ENCODE measurements at places on chromosomes 4 and X.
A peak's percentile ranks its signal among the peaks of the same experiment; 100 is the strongest.

DNA sequence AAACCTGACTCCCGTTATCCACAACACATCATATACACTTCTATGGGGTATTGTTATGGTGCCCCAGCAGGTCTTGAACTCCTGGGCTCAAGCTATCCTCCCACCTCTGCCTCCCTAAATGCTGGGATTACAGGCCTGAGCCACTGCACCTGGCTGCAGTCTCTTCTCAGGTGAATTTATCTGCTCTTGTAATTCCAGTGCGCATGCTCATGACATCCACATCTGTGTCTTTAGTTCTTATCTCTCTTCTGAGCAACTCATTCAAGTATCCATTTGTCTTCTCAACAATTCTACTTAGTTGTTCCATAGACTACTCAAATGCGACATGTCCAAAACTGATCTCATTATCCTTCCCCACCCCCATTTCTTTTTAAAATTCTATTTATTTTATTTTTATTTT, 20.5 kb upstream of the MID2 start:
- no peak for DNase-seq

GRCh38 chr4:25002681-25003080, 28.1 kb downstream of the LGI2 start:
- DNase-seq = no peak

GRCh38 chr4:89379511-89380044, 72.0 kb upstream of the GPRIN3 start:
- DNase-seq = no peak

GRCh38 chrX:110060846-110061537, 58.1 kb downstream of the TMEM164 start:
- no peak for DNase-seq

DNA sequence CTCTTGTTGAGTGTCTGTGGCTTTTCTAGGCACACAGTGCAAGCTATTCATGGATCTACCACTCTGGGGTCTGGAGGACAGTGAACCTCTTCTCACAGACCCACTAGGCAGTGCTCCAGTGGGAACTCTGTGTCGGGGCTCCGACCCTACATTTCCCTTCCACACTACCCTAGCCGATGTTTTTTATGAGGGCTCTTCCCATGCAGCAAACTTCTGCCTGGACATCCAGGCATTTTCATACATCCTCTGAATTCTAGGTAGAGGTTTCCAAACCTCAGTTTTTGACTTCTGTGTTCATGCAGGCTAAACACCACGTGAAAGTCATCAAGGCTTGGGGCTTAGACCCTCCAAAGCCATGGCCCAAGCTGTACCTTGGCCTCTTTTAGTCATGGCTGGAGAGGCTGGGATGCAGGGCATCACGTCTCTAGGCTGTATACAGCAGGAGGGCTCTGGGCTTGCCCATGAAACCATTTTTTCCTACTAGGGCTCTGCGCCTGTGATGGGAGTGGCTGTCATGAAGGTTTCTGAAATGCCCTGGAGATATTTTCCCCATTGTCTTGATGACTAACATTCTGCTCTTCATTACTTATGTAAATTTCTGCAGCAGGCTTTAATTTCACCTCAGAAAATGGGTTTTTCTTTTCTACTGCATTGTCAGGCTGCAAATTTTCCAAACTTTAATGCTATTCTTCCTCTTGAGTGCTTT, 249.8 kb upstream of the CPEB2 start:
- DNase-seq = no peak

GRCh38 chr4:1478766-1479355, 72.6 kb upstream of the NKX1-1 start:
- no peak for DNase-seq

DNA sequence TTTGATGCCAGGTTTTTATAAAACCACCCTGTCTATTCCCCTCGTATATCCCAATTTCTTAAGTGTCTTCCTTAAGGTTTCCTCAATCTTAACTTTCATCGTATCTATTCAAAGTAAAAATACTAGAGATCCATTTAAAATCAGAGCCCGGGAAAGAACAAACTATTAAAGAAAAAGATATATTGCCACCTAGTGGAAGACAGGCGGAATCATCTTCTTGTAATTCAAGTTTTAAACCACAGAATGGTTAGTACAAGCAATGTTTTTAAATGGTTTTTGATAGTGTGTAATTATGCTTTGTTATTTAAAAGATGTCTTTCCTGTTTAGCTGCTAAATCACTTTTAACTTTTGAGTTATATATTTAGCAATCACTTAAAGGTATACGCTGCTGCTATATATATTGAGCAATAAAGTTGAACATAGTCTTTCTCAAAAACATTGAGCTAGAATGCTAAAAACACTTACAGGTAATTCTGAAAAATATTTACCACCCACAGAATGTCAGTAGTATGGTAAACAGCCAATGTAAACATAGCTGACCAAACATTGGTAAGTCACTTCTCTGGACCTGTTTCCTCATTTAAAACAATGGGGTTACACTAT, 18.2 kb downstream of the PRDM8 start:
- DNase-seq = peak; percentile 58

GRCh38 chrX:50066318-50066937, 134.4 kb downstream of the AKAP4 start:
- no peak for DNase-seq

- no peak for DNase-seq
Observed at GRCh38 chrX:39773150-39773549, 324.6 kb downstream of the BCOR start.

GRCh38 chr4:98939892-98940298, 11.0 kb upstream of the EIF4E start:
- peak; percentile 8 for DNase-seq

DNA sequence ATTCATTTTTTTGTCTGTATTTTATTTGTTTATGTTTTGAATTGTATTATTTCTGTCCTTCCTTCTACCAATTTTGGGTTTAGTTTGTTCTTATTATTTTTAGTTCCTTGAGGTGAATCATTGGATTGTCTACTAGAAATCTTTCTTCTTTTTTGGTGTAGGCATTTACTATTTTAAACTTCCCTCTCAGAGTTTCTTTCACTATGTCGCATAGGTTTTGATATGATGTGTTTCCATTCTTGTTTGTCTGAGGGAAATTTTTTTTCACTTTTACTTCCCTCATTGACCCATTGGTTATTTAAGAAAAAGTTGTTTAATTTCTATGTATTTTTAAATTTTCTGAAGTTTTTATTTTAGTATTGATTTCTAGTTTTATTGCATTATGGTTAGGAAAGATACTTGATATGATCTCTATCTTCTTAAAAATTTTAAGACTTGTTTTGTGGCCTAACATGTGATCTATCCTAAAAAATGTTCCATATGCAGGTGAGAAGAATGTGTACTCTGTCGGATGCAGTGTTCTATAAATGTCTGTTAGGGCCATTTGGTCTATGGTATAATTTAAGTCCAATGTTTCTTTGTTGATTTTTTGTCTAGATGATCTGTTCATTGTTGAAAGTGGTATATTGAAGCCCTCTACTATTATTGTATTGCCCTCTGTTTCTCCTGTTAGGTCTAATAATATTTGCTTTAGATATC, 68.8 kb downstream of the IL15 start:
- no peak for DNase-seq

DNA sequence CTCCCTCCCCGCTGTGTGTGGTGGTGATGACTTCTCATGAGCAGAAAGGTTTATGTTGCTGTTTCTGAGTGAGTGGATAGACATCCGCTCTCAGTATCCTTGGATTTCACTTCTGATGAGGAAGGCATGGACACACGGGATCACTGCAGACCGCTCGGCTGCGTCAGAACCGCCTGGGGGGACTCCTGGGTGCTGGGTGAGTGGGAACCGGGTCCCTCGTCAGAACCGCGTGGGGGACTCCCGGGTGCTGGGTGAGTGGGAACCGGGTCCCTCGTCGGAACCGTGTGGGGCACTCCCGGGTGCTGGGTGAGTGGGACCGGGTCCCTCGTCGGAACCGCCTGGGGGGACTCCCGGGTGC, 9.0 kb downstream of the CTBP1 start:
- DNase-seq = no peak

DNA sequence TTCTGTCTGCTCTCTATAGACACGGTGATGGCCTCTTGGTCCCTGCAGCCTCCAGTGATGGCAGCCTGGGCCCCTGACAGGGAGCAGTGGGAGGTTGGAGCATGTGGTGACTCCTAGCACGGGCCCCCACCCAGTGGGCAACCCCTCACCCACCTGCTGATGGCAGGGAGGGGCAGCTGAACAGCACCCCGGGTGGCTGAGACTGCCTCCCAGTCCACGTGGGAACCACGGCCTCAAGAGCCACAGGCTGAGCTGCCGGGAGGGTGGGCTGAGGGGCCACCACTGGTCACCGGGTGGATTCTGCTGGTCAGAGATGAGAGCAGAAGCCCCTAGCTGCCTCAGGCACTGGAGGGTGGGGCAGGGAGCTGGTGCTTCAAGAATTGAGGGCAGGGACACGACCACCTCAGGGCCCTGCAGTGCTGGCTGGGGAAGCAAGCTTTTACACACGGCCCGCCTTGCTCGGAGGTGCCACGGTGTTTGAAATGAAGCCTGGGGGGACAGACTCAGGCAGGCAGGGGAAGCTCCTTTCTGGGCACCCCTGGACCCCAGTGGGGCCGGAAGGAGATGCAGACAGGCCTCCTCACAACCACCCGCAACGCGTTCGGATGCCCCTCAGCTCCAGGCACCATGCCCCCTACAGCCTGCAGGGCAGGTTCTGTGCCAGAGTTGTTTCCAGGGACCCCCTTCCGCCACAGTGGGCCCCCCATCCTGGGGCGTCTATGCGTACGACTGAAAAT, 6.3 kb upstream of the HAUS3 start:
- no peak for DNase-seq

DNA sequence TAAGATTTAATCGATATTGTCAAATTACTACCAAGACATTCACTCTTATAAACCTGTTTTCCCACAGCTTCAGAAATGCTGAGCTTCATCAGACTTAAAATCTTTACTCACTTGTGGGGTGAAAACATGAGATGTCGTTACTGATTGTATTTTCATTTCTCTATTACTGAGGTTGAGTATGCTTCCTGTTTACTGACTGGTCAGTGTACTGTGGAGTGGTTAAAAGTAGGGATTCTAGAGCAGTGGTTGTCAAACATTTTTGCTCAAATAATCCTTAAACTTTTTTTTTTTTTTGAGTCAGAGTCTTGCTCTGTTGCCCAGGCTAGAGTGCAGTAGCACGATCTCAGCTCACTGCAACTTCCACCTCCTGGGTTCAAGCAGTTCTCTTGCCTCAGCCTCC, 50.3 kb downstream of the NSUN7 start:
- DNase-seq = no peak

DNA sequence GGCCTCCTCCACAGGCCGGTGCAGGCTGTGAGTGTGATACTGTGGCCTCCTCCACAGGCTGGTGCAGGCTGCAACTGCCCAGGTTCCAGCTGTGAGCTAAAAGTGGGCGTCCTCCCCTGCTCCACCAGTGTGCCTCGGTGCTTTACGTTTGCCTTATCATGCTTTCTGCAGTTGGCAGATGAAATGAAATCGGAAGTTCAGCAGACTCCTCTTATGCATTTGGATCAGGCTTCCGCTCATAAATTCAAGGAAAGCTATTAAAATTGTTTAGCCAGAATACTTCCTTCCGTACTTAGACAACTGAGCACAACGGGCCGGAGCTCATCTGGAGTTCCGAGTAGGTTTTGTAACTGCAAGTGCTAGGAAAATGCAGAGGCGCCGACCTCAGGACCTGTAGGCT, 12.0 kb downstream of the CYP4V2 start:
- DNase-seq = no peak

- DNase-seq = no peak
Observed at GRCh38 chr4:139950568-139950967, 203.4 kb downstream of the MAML3 start.

DNA sequence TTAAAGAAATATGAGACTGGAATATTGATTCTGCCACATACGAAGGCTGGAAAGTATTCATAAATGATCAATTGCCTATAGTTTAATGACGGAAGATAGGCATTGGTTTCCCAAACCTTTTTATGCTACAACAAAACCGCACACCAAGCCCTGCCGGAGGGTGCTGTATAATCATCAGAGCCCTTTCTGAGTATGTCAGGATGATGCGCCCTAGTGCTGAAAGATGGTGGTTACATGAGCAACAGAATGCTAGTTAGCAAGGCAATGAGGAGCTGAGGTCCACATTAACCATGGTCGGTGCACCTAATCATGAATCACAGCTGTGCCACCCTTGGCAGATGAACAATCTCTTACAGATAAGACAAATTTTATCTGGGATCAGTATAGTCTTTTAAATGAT, 491.1 kb downstream of the PACRGL start:
- DNase-seq = no peak

GRCh38 chr4:83284193-83285054, at the start of gene COQ2:
Gene COQ2, minus strand, starts transcription at chr4:83284798. Its CDS starts 34 bp downstream, at chr4:83284764.
- DNase-seq = peak; percentile 22

GRCh38 chr4:62948108-62948507, 1461.1 kb downstream of the TECRL start:
- no peak for DNase-seq

DNA sequence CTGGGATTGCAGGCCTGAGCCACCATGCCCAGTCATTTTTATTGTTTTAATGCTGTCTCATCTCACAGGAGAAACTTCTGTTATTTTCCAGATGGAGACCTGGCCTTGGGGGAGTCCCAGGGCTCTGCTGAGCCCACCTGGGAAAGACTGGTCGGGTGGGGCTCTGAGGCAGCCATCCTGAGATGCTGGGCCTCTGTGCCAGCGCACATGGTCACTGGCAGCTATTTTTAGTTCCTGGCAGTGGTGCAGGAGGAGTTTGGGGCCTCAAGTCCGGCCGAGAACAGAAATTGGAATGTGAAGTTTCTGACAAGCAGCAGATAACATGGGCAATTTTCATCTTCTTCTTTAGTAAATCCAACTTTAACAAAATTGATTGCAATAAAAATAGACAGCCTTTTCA, 44.5 kb downstream of the SORCS2 start:
- DNase-seq = no peak

GRCh38 chr4:26823583-26823982, 37.1 kb upstream of the STIM2 start:
- DNase-seq = no peak

DNA sequence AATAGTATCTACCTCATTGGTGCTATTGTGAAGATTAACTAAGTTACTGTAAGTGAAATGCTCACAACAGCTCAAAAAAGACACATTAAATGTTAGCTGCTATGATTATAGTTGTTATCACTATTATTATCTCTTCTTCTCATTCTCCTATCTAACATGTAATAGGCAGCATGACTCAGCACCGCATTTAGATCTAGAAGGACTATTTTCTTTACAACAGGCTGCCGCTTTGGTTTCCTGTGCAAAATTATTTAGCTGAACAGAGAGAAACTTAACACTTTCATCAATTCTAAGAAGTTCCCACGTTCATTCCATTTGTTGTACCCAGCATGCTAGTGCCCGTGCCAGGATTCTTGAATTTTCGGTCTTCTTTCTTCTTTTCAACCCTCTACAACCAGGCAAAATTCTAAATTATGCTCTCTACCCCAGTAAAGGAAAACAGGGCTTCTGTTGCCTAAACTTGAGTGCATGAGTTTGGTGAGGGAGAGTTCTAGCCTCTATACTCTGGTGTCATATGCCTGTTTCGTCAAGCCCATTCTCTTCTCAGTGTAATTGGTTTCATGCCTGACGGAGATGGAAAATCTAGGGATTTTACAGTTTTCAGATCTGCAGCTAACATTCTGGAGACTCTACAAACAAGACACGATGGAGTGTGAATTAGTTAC, 378.9 kb downstream of the PPP1R2C start:
- DNase-seq = no peak

Data from SW 1271 (cell line).